EH (cell line): ENCODE measurements at places on chromosomes 1 and 21.

DNA sequence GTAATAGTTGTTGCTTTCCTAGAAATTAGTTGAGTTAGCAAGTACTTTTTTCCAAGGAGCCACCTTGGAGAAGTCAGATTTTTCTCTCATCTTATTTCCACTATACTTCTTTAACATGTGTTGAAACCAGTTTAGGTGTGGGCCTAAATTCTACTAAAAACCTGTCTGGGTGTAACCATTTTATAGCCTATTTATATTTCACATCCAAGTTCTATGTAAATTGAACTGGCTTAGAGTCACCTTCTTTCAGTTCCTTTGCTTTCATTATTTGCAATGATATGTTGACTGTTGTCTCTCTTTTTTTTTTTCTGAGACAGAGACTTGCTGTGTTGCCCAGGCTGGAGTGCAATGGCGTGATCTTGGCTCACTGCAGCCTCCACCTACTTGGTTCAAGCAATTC is 195.6 kb downstream of the CLEC20A start:
- no peak for DNase-seq

DNA sequence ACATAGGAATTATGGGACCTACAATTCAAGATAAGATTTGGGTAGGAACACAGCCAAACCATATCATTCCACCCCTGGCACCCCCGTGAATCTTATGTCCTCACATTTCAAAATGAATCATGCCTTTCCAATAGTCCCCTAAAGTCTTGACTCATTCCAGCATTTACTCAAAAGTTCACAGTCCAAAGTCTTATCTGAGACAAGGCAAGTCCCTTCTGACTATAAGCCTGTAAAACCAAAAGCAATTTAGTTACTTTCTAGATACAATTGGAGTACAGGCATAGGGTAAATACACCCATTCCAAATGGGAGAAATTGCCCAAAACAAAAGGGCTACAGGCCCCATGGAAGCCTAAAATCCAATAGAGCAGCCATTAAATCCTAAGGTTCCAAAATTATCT is 138.9 kb downstream of the PLPPR5 start:
- DNase-seq, result no peak

GRCh38 chr1:224592636-224593582 is 23.2 kb upstream of the CNIH3 start:
- peak; percentile 95 for DNase-seq

DNA sequence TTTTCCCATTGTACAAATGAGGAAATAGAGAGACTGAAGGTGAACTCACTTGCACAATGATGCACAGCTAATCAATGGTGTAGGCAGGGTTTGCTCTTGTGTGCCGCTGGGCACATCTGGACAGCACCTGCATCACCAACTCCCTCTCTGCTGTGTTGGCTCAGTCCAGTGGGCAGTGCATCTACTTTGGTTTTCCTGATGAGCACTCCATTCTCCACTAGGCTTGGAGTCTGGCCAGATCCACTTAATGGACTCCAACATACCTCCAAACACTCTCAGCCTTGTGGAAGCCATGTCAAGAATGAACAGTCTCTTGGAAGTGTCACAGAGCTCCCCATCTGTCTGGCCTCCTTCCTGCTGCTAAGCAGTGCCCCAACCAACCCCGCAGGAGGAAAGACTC is 152.2 kb downstream of the HIVEP3 start:
- DNase-seq, result peak; percentile 57

- no peak for DNase-seq
These were observed 176.8 kb upstream of the CHRM3 start for GRCh38 chr1:239209591-239209990.

DNA sequence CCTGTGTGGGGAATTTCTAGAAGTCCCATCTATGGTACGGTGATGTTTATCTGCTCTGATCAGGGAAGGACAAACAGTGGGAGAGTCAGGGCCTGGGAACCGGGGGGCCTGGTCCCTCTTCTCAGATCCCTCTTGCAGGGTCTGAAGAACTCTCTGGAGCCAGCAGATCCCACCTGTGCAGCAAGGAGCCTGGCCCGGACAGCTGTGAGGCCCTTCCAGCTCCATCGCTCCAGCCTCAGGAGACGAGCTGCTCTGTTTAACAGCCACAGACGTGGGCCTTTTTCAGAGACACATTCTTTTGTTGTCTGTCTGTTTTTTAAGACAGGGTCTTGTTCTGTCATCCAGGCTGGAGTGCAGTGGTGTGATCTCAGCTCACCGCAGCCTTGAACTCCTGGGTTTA is 14.5 kb downstream of the C1orf174 start:
- DNase-seq, result no peak

- DNase-seq, result no peak
These were observed 98.5 kb upstream of the HIVEP3 start for GRCh38 chr1:42017259-42017658.

- DNase-seq, result no peak
These were observed 34.5 kb downstream of the TMPRSS15 start for GRCh38 chr21:18369115-18369514.

- DNase-seq, result peak; percentile 52
These were observed 2.2 kb upstream of the ARHGAP30 start for GRCh38 chr1:161071886-161072371.

GRCh38 chr1:175220853-175221556 is 28.4 kb upstream of the KIAA0040 start:
- DNase-seq, result no peak

DNA sequence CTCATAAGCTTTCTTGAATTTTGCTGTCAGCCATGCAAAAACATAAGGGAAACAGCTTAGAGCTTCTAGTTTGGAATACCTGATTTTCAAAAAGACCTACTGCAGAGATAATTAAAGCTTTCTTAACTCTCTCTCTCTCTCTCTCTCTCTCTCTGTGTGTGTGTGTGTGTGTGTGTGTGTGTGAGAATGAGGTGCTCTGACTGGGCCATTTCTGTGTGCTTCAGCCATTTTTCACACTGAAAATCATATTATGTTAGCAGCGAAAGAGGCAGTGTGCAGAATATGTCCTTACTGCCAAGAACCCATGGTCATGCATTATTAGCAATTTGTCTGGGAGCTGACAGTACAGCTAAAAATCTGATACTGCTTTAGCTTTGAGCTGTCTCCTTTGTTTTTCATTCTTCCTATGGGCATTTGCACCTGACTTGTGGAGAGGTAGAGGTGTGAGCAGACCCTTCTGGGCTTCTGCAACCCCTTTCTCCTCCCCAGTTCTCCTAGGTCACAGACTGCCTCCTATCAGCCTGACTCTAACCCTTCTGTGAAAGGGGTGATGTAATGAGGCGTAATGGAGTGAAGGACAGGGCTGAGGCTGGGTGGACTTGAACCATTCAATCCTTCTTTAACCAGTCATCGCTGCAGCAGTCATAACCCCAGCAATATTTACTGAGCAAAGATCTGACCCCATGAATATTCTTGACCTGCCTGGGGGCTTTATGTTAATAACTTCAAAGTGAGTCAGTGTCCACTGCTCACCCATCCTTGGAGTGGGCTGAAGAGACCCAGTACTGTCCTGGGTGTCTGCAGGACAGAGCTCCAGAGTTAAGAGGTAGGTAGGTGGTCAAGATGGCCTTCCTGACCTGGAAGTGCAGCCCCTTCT is 61.2 kb downstream of the SYT6 start:
- DNase-seq, result no peak

GRCh38 chr1:242827538-242827937 is 303.0 kb upstream of the PLD5 start:
- DNase-seq, result no peak

DNA sequence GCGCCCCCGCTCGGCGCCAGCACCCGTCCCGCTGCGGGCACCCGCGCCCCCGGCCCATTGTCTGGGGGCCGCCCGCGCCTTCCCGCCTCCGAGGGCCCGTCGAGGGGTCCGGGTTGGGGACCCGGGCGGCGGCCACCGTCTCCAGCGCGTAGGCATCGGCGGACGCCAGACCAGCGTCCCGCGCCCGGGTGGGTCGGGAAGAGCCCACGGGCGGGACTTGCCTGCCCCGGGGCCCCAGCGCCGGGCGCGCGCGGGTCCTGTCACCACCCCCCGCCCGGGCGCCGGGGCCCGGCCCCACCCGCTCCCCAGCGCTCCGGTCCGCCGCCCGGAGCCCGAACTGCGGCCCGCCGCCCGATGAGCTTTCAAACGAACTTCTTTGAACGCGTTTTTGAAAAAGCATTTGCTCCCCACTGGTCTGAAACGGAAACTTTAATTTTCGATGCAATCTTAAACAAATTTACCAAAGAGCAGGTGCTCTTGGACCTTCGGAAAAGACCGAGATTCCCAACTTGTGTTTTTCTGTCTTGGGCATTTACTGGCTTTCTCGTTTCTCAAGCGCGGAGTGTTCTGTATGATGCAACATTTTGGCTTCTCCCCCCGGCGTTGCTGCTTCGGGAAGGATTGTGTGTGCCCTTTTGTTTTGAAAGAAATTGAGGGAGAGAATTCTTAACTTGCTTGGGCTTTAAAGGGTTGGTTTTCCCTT is 615 bp downstream of the CLIC4 start:
- peak; percentile 75 for DNase-seq

- no peak for DNase-seq
These were observed 136.1 kb upstream of the ARHGEF16 start for GRCh38 chr1:3318329-3318728.

DNA sequence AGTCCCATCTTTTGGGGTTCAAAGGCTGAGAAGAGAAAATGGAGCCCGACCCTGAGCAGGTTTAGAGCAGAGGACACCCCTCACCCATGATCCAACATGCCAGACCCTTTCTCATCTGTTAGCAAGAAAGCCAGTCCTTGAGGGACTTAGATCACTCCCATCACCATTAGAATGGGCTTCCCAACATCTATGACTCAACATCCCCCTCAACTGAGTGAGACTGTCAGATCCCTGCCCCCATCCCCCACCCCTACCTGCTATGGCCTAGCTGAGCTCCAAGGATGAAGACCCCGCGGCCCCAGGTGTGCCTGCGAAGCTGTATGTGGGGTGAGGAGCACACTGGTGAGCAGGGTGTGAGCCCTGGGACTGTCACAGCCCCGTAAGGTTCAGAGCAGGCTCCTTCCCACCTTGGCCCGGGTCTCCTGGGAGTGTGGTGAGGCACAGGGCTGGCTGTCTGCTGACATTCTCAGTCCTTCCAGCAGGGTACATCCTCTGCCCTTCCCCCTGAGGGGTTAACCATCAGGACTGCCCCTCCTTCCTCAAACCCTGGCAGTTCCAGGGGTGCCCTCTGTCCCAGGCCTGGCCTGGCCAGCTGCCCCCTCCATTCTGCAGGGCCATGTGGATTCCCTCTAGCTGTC is 21.4 kb upstream of the BLACAT1 start:
- DNase-seq, result no peak

DNA sequence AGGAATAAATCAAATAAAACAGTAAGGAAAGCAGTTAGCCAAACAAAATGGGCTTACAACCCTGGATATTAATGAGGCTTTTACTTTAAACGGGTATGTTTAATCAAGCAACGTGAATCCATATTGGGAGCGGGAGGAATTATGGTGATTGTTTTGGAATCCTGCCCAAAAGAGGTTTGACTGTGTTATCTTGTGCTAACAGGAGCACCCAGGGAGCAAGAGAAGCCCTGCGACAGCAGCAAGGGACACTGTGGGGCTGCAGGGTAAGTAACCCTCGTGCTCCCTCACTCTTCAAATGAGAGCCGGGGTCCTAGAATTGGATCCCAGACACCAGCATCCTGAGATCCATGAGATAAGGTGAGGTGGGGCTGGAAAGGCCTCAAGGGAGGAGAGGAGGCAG is 72.6 kb upstream of the PGBD5 start:
- DNase-seq, result no peak

GRCh38 chr1:229553621-229554130 is 4.8 kb downstream of the ABCB10 start:
- no peak for DNase-seq

GRCh38 chr1:43821471-43821870 is 112.1 kb upstream of the ARTN start:
- no peak for DNase-seq

DNA sequence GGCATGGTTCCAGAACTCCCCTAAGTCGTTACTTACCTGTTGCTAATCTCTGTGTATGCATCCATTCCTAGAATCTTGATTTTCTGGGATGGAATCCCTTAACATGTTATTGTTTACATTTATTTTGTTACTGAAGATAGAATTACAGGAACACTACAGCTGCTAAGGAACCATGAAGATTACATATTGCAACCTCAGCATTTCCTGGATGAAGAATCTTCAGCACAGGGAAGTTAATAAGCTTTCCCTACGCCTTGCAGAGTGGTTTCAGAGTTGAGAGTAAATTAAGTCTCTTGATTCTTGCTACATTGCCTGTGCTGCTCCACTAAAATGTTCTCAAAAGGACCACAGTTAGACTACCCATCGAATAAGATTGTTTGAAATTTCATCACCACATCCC is 31.4 kb upstream of the GBP6 start:
- DNase-seq, result no peak

DNA sequence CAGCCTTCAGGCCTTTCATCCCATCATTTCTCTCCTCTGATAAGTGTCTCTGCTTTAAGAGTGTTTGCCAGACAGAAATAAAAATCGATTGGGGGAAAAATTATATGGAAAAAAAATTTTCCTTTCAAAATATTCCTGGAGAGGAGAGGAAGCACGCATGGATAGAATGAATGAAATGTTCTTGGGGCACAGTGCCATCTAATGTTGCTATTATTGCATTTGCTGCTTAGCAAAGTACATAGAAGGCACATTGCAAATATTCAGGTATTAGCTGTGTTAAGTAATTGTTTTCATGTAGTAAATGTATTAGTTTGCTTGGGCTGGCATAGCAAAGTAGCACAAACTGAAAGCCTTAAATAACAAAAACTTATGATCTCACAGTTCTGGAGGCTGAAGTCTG is 18.1 kb downstream of the B3GALT5 start:
- peak; percentile 33 for DNase-seq

- DNase-seq, result no peak
These were observed 61.3 kb downstream of the CDK18 start for GRCh38 chr1:205565799-205566198.

- DNase-seq, result no peak
These were observed 45.9 kb downstream of the ARHGEF10L start for GRCh38 chr1:17585266-17585987.

DNA sequence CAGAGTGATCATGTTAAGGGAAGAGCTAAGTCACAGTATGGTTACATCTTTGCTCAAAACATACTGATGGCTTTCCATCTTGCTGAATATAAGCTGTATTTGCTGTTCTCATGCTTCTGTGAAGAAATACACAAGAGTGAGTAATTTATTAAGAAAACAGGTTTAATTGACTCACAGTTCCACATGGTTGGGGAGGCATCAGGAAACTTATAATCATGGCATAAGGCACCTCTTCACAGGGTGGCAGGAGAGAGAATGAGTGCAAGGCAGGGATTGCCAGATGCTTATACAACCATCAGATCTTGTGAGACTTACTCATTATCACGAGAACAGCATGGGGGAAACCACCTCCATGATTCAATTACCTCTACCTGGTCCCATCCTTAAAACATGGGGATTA is 24.4 kb upstream of the RGS5 start:
- no peak for DNase-seq
